Endothelial cell (in vitro differentiated cells): ENCODE measurements at places on chromosomes 1 and 21.

GRCh38 chr1:97778718-97779117 lies 142.1 kb downstream of the DPYD start:
- DNase-seq: no peak

- DNase-seq: no peak
Measured at GRCh38 chr1:93728480-93729131, 47.0 kb upstream of the BCAR3 start.

- no peak for DNase-seq
Measured at GRCh38 chr1:237709355-237709754, 181.4 kb downstream of the ZP4 start.

DNA sequence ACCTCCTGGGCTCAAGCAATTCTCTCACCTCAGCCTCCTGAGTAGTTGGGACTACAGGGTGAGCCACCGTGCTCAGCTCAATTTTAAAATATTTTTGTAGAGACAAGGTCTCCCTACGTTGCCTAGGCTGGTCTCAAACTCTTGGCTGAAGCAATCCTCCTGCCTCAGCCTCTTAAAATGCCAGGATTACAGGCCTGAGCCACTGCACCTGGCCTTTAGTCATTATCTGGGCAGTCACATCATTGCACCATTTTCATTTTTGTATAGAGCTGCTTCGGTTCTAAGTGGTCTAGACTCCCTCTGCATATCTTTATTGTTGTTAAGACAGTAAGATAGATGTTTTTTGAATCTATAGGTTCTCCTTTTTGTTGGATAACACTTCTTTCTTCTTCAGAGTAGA lies 39.9 kb downstream of the ATF3 start:
- DNase-seq: no peak

DNA sequence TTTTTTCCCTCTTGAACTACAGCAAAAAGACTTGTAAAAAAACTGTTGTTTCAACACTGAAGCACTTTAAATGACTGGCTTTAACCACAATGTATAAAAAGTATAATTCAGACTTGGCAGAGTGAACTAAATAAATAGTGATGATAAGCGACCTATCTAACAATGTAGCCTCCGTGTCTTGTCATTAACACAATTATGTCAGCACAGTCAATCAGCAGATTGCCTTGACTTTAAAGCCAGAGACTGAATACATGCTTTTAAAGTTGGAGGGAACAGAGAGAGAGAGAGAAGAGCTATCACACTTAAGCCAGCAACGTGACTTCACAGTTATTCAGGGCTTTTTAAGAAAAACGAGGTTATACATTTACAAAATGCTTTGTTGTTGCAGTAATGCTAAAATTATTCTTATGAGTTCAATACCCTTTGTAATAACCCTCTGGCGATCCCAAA lies 378.1 kb downstream of the LMO4 start:
- no peak for DNase-seq
